ENCODE measurements at places on chromosomes 7 and 10.

GRCh38 chr7:125847692-125848091, 918.1 kb upstream of the POT1 start:
- no peak for DNase-seq

DNA sequence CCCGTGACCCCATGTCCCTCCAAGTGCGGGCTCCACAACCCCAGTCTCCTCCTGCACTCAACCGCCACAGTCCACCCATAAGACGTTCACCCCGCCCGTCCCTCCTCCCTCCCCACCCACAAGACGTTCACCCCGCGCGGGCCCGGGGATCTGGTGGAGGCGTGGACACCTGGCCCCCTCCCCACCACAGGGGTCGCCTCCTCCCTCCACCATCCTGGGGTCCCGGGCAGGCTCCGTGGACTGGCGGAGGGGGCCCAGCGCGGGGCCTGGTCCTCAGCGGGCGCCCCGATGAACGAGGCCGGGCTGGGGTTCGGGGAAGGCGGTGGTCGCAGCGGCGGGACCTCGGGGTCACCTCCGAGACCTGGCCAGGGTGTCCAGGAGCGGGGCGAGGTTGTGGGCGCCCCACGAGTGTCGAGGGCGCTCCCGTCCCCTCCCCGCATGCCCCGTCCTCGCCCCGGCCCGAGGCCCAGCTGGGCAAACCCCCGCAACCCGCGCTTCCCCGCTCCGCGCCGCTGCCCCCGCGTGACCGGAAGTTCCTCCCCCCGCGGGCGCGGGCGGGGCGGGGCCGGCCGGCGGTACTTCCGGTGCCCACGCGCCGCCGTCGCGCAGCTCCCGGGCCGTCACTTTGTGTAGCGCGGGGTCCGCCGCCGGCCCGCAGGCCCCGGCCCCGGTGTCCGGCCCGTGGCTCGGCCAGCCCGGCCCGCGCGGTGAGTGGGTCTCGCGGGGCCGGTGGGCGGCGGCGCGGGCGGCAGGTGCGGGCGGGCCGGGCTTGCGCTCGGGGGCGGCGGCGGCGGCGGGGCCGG, at the start of gene ZNF316:
ZNF316 (plus strand) TSS at position 578 of the 803 bp plus-strand sequence. CDS start 5,092 bp downstream, outside the sequence.
- DNase-seq = peak; percentile 56

DNA sequence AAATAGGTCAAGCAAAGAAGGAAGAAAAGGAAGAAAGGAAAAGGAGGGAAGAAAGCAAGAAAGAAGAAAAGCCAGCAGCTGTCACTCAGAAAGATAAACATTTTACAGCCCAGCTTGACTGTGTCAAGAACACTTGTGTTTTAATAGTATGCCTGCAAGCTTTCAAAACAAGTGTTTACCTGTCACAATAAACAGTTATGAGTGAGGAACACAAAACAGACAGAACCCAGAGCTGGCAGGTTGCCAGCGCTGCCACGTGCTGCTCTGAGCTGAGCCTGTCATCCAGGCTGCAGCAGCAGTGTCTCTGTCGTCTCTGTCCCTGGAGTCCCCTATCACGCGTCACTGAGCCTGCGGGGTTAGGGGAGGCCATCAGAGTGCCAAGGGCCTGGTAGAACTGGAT, 827.6 kb upstream of the AUTS2 start:
- no peak for DNase-seq

DNA sequence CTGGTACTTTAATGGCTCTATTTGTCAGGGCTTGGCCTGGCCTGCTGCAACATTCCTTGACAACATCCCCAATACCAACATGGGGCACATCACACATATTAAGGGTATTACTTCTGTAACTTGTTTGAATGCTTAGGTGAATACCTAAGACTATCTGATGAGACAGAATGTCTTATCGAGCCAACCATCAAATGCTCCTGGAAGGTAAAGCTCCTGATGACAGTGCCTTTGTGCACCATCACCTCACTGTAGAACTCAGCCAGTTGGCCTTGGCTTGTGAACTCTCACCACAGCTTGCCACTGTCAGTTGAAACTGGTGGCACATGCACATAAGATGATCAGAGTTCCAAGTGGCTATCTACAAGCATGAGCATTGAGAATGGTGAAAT, 3.7 kb upstream of the MYO1G start:
- DNase-seq = no peak

GRCh38 chr7:5349437-5350173, 66.9 kb downstream of the SLC29A4 start:
- no peak for DNase-seq

DNA sequence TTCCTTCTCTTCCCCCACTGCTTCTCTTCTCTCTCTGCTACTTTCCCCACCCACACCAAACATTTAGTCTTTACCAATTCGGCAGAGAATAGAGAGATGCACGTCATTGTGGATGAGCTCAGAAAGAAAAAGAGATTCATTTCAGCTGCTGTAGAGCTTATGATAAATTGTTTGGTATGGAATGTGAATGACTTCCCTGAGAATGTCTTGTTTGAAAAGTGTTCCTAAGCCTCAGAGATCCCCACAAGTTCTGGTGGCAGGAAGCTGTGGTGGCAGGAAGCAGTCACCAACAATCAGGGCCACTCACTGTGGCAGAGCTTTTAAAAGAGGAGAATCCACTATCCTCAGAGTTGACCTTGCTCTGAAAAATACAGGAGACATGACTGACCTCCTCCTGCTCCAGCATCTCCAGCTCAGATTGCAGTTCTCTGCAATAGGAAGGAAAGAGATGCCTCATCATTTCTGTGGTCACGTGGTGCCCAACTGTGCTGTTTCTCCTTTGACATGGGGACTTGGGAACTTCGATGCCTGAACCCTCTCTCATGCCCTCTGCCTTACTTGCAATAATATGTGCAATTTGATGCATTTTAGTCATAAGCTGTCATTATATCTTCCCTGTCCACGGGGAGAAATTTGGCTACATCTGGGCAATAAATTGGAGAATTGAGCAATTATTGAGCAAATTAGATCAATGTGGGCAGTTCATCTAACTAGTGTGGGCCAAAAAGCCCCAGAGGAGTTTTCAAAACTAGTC, 76.5 kb downstream of the BMPER start:
- no peak for DNase-seq

- DNase-seq = peak; percentile 16
These were observed 121.9 kb downstream of the PTPRZ1 start for GRCh38 chr7:121994625-121995410.

GRCh38 chr7:88321694-88322093, 15.0 kb upstream of the STEAP4 start:
- DNase-seq = no peak

DNA sequence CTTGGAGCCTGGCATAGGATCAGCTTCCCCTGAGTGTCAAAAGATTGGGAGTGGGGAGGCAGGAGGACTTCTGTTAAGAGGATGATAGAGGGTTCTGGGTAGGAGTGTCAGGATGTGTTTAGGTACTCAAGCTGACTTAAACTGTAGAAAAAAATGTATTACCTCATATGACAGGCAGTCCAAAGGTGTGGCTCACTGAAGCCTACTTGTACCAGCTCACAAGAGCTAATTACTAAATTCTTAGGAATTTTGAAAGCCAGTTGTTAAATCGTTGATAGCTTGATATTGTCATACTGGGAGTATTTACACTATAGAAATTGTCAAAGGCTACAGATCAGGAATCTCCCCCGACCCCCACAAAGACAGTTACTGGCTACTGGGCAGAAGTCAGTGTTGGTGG, 32.1 kb downstream of the FAS start:
- no peak for DNase-seq

DNA sequence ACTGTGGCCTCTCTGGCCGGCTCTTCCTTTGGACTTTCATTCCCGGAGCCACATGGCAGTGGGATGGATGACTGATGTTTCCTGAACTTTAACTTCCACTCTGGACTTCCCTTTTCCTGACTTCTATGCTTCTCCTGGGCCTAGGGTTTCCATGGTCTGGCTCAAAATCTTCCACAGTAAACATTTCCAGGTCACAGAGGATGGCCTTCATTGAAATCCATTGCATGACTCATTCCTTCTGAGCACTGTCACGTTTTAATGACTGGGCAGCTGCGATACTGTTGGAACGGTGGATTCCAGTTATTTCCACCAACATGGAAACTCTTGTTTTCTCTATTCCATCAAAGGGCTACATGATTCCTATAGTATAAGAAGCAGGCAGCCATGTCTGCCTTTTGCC, 24.4 kb upstream of the ZNF273 start:
- no peak for DNase-seq

DNA sequence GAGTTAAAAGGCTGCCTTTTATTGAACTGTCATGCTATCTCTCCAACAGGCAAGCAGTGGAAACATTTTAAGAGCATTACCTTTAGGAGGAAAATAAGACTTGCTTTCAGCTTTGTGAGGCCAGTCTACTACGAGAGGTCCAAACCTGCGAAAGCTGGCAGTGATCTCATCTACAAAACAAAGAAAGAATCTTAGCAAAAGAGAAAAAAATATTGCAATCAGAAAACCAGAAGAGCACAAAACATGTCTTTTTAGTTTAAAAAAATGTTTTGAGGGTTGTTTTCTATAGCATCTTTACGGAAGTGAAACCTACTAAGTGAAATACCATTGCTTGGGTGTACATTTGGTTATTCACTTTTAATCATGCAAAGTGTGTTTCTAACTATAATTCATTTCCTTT, 147.9 kb downstream of the CPEB3 start:
- no peak for DNase-seq

GRCh38 chr7:92716825-92717580, 119.4 kb downstream of the CDK6 start:
- no peak for DNase-seq

DNA sequence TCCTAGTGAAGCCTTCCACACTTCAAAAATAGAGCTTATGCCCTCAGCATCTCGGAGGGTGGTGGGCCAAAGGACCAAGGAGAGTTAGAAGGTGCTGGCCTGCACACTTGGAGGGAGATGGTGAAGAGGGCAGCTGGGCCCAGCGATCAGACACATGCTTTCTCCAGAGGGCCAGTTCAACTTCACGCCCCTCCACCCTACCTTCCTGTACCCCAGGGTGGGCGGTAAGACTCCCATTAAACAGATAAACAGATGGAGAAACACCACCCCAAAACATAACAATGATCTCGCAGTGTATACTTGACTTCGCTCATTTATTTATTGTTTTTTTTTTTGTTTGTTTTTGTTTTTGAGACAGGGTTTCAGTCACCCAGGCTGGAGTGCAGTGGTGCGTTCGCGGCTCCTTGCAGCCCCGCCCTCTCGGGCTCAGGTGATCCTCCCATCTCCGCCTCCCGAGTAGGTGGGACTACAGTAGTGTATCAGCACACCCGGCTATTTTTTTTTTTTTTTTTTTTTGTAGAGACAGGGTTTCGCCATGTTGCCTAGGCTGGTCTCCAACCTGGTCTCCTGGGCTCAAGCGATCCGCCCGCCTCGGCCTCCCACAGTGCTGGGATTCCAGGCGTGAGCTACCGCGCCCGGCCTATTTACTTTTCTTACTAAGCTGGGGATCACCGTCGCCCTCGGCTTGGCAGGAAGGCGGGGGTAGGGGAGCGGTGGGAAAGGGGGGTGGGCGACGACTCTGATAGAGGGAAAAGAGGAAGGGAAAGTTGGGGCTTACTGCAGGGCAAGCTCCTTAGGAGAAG, 1.8 kb downstream of the C10orf95 start:
- peak; percentile 77 for DNase-seq

GRCh38 chr7:41695661-41696322, 7.1 kb downstream of the INHBA start:
- DNase-seq = no peak

GRCh38 chr10:61642150-61642571, 20.6 kb upstream of the CABCOCO1 start:
- no peak for DNase-seq

- DNase-seq = no peak
These were observed 83.3 kb upstream of the FAM20C start for GRCh38 chr7:109094-109493.

DNA sequence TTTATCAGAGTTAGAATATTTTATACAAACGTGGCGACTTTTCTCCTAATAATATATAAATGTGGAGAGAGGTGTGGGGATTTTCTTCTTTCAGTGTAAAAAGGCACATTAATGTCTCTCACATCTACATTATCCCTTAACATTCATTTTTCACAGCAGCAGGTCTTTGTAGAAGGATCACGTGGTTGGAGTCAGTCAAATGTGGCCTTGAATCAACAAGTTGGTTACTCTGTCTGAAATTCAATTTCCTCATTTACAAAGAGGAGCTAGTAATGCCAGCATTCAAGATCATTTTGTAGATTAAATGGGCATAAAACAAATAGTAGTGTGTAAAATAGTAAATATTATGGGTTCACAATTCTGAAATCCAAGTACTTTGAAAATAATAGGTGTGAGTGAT, 183.1 kb upstream of the SEMA3E start:
- no peak for DNase-seq

DNA sequence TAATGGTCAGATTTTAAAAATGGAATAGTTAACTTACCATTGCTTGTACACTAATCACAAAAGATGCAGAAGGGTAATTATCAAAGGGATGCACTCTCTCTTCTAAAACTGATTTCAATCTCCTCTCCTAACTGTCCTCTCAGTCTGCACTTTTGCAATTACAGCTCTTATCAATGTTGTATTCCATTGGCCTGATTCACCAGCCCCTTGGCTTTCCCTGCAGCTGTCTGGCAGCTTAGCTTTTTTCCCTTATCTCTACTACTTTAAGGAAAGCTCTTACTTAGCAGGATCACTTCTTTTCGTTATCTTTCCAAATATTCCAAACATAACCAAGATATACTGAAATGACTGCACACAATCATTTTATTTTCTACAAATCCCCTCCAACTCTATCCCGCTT, 448.8 kb downstream of the GRM8 start:
- no peak for DNase-seq

DNA sequence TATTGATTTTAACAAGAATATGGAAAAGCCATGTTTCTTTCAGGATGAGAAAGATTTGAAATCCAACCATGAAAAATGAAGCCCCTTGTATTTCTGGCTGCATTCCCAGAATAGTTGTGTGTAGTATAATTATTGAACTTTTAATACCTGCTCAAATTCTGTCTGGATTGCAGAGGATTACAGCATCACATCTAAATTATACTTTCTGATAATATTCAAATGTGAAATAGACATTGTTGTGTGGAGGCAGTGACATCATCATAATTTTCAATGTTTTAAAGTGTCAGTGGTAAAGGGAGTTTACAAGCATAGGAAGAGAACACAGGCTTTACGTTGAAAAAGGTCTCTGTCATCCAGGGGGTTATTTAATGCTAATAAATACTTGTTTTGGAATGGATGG, 93.4 kb downstream of the POLL start:
- no peak for DNase-seq

DNA sequence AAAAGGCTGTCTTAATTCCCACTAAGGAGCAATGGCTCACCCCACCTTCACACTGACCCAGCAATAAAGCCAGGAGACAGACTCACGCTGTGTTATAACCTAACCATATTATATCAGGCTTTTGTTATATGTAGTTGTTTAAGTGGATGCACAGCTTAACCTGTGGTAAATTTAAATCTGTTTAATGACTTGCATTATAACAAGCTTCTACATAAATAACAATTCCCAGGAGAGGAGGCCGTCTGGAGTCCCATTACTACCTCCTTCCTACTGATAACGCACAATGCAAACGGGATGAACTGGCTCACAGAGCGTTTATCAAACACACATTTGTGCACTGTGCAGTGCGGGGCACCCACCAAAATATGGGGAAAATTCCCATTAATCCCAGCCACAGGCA, 102.1 kb upstream of the MGMT start:
- no peak for DNase-seq
